Panc1 (cell line): ENCODE measurements at places on chromosomes 3 and 15. TPM values are rescaled to one million over a fixed set of nuclear protein-coding genes. Genes with fewer than 3 reads are reported as not detected.

The RTP3 gene
- not detected for total RNA-seq

The SAMMSON gene
- not detected for total RNA-seq

GRCh38 chr15:58403581-58403980 is 28.2 kb upstream of the LIPC start:
- DNase-seq: no peak

DNA sequence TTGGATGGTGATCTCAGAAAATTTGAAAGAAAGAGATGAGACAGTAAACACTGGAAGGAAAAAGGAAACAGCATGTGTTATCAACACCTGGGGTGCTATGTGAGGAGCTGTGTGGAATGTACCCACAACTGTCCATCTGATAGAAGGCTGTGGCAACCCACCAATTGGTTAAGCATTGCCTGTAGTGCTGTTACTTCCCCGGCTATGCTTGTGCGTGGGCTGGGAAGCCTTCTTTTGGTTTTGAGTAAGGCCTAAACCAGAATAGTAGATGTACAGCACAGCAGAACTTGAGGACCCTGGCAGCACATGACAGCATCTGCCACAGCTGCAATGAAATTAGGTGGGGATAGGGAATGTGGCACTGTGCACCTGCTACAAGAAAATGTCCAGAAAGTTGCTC is 184.5 kb downstream of the FHIT start:
- DNase-seq: no peak

The TF gene
- 9.5 TPM for total RNA-seq

The ANKUB1 gene
- not detected for total RNA-seq

The CCR5 gene
- not detected for total RNA-seq

GRCh38 chr15:39409876-39410530 is 170.9 kb upstream of the THBS1 start:
- DNase-seq: no peak

The IVD gene
- total RNA-seq: 74.6 TPM

- DNase-seq: peak; percentile 27
Measured at GRCh38 chr15:76147906-76148570, 88.3 kb downstream of the TMEM266 start.

- DNase-seq: no peak
Measured at GRCh38 chr15:38623744-38624143, 59.1 kb upstream of the RASGRP1 start.

The NAALADL2 gene
- total RNA-seq: 2.7 TPM

DNA sequence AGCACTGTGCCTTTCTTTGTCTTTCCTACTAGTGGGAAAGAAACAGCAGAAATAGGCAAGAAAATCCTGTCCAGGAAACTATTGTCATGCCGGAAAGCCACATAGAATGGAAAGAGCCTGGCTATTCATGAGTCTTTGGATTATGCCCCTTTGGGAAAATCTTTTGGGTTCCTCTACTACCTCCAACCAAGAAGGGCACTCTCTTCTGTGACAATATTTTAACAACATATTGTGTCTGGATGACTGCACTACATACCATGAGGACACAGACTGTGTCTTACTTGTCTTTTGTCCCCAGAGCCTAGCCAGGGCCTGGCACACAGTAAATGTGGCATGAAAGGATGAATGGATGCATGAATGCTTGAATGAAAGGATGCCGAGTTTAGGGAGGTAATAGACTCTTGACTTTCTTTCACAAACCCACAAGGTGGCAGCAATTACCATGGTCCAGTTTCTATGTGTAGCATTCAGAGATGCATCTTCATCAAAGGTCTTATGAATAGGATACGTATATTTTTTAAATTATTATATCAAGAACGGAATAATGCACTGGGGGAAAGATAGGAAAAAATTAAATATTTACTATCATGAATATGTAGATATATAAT is 30.3 kb downstream of the ARL14 start:
- DNase-seq: peak; percentile 38

The ATP2C1 gene
- total RNA-seq: 101 TPM

DNA sequence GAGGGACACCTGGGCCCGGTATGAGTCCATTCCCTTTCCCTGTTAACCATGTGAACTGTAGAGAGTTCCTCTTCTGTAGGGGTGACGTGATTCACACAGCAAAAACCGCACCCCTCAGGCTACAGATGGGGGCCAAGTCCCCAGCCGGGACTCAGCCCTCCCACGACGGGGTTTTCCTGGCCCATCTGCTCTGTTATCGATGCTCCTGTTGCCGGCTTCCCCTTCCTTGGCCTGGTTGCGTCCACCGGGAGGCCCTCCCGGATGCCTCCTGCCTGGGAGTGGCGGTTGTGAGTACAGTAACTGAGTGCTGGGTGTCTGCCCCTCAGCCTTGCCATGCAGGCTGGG is 817 bp upstream of the PLXNA1 start:
- no peak for DNase-seq

GRCh38 chr3:31932990-31933389 is 48.1 kb downstream of the OSBPL10 start:
- no peak for DNase-seq

- DNase-seq: no peak
Measured at GRCh38 chr3:184822654-184823053, 10.7 kb downstream of the VPS8 start.

DNA sequence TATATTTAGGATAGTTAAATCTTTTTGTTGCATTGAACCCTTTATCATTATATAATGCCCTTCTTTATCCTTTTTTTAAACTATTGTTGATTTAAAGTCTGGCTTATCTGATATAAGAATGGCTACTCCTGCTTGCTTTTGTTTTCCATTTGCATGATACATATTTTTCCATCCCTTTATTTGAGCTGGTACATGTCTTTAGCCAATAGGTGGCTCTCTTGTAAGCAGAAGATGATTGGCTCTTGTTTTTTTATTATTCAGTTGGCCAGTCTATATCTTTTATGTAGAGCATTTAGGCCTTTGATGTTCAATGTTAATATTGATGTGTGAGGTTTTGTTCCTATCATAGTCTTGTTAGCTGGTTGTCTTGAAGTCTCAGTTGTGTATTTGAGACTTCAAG is 99.5 kb upstream of the MCTP2 start:
- no peak for DNase-seq

DNA sequence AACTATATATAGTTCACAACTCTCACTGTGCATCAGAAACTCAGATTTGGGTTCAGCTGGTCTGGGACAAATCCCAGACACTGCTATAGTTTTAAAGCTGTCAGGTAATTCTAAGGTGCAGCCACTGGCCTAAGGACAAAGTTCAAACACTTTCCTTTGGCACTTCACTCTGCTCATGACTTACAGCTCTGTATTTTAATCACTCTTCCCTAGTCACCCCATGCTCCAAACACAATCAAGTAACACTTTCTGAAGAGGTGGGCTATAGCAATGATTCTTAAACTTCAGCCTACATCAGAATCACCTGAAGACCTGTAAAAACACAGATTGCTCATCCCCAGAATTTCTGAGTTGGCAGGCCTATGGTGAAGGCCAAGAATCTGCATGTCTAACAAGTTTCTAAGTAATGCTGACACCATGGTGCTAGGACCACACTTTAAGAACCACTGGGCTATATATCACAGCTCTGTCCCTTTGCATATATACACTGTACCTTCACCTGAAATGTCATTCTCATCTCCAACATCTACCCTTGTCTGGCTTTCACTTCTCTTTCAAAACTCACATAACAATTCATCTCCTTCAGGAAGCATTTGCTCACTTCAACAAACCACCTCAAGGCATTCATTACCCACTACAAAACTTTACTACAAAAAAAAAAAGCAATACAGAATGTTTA is 21.4 kb downstream of the STAG1 start:
- no peak for DNase-seq

DNA sequence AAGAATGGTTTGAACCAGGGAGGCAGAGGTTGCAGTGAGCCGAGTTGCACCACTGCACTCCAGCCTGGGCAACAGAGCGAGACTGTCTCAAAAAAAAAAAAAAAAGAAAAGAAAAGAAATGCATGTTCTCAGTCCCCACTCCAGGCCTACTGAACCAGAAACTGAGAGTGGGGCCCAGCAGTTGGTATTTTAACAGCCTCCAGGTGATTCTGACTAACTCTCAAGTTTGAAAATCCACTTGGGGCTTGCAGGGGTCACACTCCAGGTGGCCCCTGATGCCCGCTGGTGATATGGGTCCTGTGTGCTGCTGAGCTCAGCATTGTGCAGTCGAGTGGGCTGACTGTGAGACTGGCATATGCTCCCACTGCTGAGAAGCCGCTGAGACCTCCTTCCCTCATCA is 133.7 kb upstream of the C2CD4B start:
- no peak for DNase-seq

The ZCWPW2 gene
- 0.82 TPM for total RNA-seq

DNA sequence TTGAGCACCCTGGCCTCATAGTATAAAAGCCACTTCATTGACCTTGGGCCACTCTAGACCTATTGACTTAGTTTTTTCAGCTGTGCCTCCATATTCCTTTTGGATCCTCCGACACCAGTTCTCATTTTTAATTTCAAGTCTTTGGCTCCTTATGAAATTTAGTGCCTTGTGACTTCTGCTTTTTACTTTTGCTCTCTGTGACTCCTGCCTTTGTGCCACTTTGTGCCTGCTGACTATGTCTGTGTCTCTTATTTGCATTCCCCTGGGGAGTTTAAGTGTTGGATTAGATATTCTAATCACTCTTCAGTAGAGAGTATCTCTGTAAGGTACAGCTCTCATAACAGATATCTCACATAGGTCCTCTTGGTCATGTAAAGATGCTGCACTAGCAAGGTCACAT is 39.6 kb upstream of the GPR149 start:
- no peak for DNase-seq

The ATP2B2 gene
- total RNA-seq: not detected

DNA sequence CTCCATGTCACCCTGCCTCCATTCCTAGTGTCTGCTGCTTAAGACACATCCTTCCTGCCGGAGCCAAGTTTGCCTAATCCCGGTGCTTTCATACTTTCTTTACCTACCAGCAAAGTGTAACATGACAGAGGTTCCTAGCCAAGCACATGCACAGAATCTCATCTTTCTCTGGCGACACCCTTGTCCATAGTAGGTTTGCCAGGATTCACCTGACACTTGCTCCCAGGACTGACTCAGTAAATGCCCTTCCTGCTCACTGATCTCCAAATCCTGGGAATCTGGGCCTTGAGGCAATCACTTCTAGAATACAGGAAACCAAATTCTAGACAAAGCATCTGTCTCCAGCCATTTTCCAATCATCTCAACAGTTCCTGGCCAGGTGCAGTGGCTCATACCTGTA is 10.2 kb upstream of the NR2E3 start:
- no peak for DNase-seq

The FBXW12 gene
- not detected for total RNA-seq

- no peak for DNase-seq
Measured at GRCh38 chr3:30435861-30436331, 170.5 kb upstream of the TGFBR2 start.

- no peak for DNase-seq
Measured at GRCh38 chr15:55992769-55993110, 672 bp downstream of the NEDD4 start.

The SHQ1 gene
- total RNA-seq: 21.0 TPM

The UCN2 gene
- total RNA-seq: 1.8 TPM

- no peak for DNase-seq
Measured at GRCh38 chr3:65265942-65266590, 578.3 kb upstream of the ADAMTS9 start.

GRCh38 chr15:37995461-37996347 is 61.3 kb downstream of the TMCO5A start:
- DNase-seq: no peak

The PROK2 gene
- total RNA-seq: not detected

The SYNPR gene
- not detected for total RNA-seq

The OIP5 gene
- total RNA-seq: 26.7 TPM

DNA sequence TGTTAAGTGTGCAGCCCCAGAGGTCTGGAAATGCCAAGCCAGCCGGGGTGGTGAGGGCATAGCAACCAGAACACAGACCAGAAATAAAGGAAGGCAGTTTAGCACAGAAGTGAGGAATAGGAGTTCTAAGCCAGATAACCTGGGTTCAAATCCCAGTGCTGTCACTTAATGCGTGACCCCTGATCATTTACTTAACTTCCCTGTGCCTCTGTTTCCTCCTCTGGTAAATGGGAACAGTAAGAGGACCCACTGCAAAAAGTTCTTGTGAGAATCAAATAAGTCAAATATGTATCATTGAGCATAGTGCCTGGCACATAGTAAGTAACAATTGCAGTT is 125.2 kb upstream of the ARHGEF3 start:
- DNase-seq: no peak

The ANKRD34C gene
- not detected for total RNA-seq

The RTP4 gene
- 2.5 TPM for total RNA-seq
